ENCODE measurements at places on chromosomes 3 and 15.

DNA sequence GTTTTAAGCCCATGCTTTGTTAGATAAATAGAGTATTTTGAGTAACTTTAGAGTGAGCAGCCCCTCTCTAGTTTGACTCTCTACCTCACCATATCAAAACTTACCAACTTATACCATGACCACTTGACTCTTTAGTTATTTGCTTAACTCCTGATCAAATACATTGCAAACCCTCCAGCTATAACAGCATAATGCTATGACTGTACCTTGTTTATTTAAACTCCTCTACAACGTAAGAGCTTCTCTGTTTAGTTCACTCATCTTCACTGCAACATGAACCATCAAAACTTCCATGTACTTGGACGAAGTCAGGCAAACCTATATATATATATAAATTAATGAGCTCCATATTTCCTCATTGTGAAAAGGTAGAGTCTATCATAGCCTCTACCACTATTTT lies 218.2 kb downstream of the DPH6 start:
- H3K27me3 ChIP-seq: no peaks in the 10 kb centered on the region
- no peaks in the 10 kb centered on the region for H3K36me3 ChIP-seq
- DNase-seq: no peak
- H3K4me1 ChIP-seq: no peaks in the 10 kb centered on the region

GRCh38 chr3:179150610-179151009 lies 2.5 kb downstream of the PIK3CA start:
- peaks cover 15% of the 10 kb centered on the region for H3K4me1 ChIP-seq
- DNase-seq: no peak
- no peaks in the 10 kb centered on the region for H3K36me3 ChIP-seq
- peaks cover 2% of the 10 kb centered on the region for H3K27me3 ChIP-seq
- no peak overlapping the region for H3K4me3 ChIP-seq

GRCh38 chr3:58202917-58203360 lies 7.8 kb downstream of the DNASE1L3 start:
- H3K27ac ChIP-seq: peak overlapping the region; percentile 95
- H3K27me3 ChIP-seq: peaks cover 22% of the 10 kb centered on the region
- peaks cover 34% of the 10 kb centered on the region for H3K4me1 ChIP-seq
- peak overlapping the region; percentile 79 for H3K4me3 ChIP-seq
- peak; percentile 79 for DNase-seq

- peak; percentile 28 for DNase-seq
- H3K4me1 ChIP-seq: peaks cover 6% of the 10 kb centered on the region
- H3K27ac ChIP-seq: peak overlapping the region; percentile 46
- peak overlapping the region; percentile 85 for H3K4me3 ChIP-seq
These were observed 480 bp downstream of the CHRNA7 start for GRCh38 chr15:32030795-32031194.

- no peak for DNase-seq
- H3K4me1 ChIP-seq: no peaks in the 10 kb centered on the region
- H3K4me3 ChIP-seq: peak overlapping the region; percentile 85
- no peaks in the 10 kb centered on the region for H3K27me3 ChIP-seq
- no peaks in the 10 kb centered on the region for H3K36me3 ChIP-seq
These were observed 597 bp upstream of the GBE1 start for GRCh38 chr3:81761904-81762580.

Data from glutamatergic neuron (in vitro differentiated cells).